ENCODE measurements at places on chromosomes 7 and 10.

DNA sequence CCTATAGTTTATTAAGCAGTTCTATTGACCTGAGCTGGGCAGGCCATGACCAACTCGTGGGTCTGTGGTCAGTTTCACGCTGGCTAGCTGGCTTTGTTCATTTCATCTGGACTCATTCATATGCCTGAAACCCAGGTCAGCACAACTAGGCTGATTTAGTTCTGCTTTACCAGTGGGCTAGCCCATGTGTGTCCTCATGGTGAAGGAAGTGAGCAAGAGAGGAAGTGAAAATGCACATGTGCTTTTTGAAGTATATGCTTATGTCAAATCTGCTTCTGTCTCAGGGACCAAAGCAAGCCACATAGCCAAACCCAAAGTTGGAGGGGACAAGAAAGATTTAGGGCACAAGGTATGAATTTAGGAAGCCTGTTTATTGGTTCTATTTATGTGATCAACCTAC lies 154.5 kb downstream of the RNF133 start:
- DNase-seq = no peak

- no peak for DNase-seq
Measured at GRCh38 chr7:51774178-51774577, 457.6 kb upstream of the COBL start.

GRCh38 chr7:38525857-38526256 lies 105.3 kb downstream of the AMPH start:
- DNase-seq = no peak

DNA sequence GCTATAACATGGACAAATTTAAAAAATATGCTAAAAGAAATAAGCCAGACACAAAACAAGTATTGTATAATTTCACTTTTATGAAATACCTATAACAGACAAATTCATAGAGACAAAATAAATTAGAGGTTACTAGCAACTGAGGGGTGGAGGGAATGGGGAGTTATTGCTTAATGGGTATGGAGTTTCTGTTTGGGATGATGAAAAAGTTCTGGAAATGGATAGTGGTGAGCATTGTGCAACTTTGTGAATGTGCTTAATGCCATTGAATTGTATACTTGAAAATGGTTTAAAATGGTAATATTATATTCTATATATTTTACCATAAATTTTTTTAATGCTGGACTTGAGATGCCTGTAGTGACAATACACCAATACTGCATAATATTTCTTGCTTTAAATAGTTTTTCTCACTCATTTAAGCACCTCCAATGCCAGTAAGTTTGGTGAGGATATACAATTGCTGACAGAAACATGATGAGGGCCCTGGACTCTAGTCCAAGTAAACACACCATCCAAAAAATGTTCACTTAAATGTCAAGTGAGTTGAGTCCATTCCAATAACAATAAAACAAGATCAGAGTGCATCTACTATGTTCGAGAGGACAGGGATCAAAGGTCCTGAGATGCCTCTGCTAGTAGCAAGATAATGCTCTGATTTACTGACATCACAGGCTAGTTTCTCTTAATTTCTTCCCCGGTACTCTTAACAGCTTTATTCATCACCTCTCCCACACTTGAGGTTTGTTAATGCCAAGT lies 71.9 kb downstream of the NT5C2 start:
- DNase-seq = peak; percentile 8

GRCh38 chr10:71202314-71202713 lies 10.1 kb upstream of the UNC5B start:
- DNase-seq = no peak

DNA sequence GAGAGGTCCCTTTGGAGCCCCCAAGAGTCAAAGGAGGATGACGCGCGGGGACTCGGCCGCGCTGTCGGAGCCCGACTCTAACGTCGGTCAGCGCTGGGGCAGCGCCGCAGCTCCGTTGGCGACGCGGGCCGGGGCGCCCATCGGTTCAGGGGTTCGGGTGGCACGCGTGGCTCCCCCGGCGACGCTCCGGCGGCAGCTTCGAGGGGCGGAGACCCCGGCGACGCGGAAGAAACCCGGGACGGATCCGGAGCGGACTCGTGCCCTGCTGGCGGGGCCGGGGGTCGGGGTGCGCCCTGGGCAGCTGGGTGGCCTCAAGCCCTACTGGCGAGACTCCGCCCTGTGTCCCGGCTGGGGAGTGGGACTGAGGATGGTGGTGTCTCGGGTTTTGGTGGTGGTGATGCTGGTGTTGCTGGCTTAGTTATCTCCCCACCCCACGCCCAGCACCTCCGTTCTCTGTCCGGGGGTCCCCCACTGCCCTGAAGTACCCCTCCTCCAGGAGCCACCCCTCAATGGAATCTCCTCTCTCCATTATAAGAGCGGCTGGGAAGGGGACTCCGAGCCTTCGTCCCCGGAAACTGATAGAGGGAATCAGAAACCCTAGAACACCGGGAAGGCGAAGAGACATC lies at the start of gene NAT16:
Gene NAT16, minus strand, starts transcription at position 164 of the 626 bp plus-strand sequence. CDS start 5,486 bp downstream, outside the sequence.
- no peak for DNase-seq

GRCh38 chr7:80259-81067 lies 111.9 kb upstream of the FAM20C start:
- DNase-seq = no peak

DNA sequence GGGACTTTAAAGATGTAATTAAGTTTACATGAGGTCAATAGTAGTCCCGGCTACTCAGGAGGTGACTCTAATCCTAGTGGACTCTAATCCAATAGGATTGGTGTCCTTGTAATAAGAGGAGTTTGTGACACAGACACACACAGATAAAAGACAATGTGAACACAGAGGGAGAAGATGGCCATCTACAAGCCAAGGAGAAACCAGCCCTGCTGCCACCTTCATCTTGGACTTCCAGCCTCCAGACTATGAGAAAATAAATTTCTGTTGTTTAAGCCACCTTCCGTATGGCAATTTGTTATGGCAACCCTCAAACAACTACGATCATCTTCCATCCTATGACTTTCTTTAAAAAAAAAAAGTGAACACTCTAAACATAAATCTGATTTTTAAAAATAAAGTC lies 116.3 kb downstream of the ALOX5 start:
- no peak for DNase-seq

GRCh38 chr7:100744605-100745004 lies 11.2 kb downstream of the ZAN start:
- DNase-seq = no peak

GRCh38 chr7:16089801-16090200 lies 331.5 kb downstream of the CRPPA start:
- no peak for DNase-seq

GRCh38 chr10:36117890-36118289 lies 475.8 kb upstream of the FZD8 start:
- no peak for DNase-seq

DNA sequence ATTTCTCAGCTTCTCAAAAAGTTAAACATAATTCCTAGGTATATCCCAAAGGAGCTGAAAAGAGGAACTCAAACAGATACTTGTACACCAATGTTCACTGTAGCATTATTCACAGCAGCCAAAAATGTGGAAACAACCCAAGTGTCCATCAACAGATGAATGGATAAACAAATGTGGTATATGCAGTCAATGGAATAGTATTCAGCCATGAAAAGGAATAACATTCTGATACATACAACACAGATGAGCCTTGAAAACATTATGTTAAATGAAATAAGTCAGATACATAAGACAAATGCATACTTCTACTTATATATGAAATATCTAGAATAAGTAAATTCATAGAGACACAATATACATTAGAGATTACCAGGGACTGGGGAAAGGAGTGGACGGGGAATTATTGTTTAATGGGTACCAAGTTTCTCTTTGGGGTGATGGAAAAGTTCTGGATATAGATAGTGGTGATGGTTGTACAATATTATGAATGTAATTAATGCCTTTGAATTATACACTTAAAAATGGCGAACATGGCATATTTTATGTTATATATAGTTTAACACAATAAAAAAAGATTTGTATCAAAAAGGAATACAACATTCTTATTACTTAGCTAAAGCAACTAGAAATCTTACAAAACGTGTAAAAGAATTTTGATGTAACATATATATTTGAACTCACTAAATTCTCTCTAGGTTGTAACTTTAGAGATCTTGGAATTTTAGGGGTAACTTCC lies 15.0 kb downstream of the PEX1 start:
- DNase-seq = no peak

DNA sequence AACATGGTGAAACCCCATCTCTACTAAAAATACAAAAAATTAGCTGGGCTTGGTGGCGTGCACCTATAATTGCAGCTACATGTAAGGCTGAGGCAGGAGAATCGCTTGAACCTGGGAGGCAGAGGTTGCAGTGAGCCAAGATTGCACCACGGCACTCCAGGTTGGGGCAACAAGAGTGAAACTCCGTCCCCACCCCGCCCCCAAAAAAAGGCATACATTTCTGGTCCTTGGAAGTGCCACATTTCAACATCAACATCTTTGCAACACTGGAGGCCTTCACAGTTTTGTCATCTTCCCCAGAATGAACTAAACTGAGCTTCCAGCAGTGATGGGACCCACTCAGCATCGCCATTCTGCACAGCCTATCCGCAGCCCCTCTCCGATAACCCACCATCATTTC lies 36.6 kb downstream of the FAM53B start:
- no peak for DNase-seq

GRCh38 chr10:124647421-124648130 lies 96.6 kb downstream of the FAM53B start:
- DNase-seq = no peak

DNA sequence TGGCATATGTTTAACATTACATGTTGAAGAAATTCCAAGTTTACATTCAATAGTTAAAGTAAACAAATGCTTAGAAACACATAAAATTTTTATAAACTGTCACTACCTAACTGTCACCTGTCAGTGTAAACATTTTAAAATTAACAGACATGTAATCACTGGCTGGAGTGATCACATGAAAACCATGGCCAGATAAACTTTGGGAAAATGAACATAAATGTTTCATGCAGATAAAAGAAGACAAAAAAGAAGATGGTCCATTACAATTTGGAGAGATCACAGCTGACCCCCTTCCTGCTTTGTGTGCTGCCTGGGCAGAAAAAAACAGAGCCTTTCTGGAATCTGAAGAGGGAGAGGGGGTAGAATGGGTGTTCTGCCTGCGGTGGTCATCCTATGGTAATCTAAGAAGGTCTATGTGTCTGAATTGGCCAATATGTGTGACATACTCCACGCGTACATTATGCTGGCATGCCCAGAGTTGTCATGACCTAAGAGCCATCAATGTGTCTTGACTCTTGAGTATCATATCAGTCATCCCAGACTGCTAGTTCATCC lies 57.5 kb upstream of the MEOX2 start:
- no peak for DNase-seq

DNA sequence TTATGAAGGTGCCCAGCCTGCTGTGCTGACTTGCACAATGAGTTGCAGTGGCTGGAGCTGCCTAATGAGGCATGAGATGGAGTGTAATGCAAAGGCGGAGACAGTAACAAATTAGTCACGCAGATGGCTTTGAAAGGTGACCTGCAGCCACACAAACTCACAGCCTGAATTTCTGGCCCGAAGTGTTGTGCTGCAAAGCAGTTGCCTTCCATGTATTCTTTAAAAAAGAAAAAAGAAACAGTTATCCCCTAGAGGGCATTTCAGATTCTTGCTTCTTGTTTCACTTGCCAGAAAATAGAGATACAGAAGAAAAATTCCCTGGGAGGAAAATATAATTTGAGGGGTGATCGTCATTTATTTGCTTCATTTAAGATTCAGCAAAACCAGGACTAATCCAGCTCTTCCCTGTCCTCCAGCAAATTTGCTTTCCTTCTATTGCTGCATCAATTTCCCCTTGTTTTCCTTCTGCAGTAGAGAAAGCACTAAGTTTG lies 239.9 kb downstream of the ADRA2A start:
- no peak for DNase-seq

- no peak for DNase-seq
Measured at GRCh38 chr7:19728716-19729115, 19.9 kb upstream of the POLR1F start.

DNA sequence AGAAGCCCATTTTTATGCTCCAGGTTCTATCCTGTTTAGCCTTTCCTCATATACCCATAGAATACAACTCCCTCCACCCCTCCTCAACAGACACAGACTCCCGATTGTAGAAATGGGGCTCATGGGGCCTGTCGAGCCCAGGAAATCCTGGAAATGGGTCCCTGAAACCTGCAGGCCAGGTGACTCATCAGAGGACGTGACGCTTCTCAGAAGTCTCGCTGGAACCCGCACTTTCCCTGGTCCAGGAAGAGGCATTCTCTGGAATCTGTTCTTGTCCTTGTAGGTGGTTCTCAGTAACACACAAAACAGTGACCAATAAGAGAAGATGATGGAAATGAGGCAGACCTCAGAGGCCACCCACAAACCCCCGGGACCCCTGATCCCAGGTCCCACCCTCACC lies 244.8 kb upstream of the PPP2R2D start:
- DNase-seq = no peak

GRCh38 chr7:19405541-19405940 lies 260.3 kb upstream of the FERD3L start:
- DNase-seq = no peak

- no peak for DNase-seq
Measured at GRCh38 chr7:34457329-34457728, 200.7 kb upstream of the NPSR1 start.

- DNase-seq = no peak
Measured at GRCh38 chr7:41709621-41710020, 6.7 kb upstream of the INHBA start.

DNA sequence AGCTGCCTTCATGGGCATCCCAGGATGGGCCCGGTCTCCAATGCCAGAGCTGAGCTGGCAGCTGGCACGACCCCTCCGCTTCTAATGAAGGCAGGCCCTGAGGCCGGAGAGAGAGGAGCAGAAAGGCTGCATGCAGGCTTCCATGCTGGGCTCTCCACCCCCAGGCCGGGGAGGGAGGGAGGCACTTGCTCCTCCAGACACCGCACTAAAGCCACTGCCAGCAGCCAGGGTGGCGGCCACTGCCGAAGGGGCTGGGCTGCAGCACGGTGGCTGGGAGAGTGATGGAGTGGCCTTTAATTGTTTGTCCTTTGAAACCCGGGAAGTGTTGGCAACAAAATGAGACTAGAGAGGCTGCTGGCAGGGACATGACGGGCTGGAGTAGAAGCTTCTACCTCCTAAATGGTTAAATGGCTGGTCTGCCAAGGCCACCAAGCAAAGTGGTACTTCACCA lies 236.5 kb downstream of the SKAP2 start:
- no peak for DNase-seq

DNA sequence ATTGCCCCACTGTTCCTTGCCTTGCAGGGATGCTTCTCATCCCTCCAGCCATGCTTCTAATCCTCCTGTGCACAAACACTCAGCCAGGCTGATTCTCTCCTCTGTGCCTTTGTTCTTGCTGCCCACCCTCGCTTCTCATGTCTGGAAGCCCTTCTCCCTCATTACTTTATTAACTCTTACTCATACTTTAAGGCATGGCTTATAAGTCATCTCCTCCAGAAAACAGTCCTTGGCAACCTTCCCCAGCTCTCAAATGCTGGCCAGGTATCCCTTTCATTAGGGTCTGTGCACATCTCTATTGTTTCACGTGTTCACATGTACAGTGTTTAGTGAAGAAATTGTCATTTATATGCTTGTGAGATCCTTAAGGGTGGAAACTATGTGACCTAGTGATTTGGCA lies 62.9 kb downstream of the ITGB8 start:
- no peak for DNase-seq

- no peak for DNase-seq
Measured at GRCh38 chr10:88073682-88074081, 210.3 kb downstream of the PTEN start.

Measured in LoVo (cell line).